Dermis microvascular lymphatic vessel endothelial cell (primary cell): ENCODE measurements at places on chromosomes 7 and 10.
A peak's percentile ranks its signal among the peaks of the same experiment; 100 is the strongest.

DNA sequence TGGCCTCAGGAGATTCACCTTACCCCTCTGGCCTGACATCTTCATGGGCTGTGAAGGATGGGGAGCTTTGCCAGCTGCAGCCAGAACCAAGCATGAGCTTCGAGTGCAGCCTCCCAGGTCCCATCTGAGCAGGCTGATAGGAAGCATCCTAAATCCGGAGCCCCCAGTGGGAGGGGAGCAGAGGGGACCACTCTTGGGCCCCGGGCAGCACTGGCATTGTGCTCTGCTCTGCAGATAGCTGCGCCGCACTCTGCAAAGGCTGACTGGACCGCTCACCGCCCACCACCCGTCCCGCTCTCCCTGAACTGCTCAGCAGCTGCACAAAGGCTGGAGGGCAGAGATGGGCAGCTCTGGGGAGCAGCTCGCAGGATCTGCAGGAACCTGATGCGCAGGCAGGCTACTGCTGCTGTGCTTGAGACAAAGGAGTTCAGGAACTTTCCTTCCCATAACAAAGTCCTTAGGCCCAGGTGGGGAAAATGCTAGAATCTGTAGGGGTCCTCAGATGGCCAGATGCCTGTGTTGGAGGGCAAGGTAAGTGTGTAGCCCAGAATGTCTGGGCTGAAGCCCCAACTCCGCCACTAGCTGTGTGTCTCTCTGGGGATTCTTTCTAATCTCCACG lies 51.8 kb downstream of the ARHGAP22 start:
- DNase-seq: no peak

DNA sequence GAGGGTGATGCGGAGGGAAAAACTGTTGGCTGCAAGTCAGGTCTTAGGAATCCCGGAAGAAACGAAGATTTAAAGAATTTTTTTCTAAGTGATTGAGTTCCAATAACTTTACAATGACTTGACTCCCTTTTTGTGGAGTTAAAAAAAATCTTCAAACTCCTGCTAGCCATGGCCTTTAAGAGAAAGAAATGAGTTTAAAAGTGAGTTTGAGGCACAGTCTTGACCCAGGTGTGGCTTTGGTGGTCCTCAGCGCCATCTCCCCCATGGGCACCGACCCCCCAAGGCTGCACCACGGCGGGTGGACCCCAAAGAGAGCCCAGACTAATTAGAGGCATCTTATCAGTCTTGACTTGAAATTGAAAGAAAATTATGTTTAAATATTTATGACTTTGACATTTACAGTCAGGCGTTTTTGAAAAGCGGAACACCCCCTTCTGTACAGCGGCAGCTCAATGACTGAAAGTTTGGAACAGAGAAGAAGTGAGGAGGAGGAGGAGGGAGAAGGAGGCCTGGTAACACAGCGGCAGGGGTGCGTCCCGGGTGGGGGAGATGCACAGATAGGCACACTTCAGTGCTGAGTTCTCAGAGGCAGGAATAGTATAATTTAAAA lies 349.6 kb downstream of the DNAJB6 start:
- DNase-seq: no peak

DNA sequence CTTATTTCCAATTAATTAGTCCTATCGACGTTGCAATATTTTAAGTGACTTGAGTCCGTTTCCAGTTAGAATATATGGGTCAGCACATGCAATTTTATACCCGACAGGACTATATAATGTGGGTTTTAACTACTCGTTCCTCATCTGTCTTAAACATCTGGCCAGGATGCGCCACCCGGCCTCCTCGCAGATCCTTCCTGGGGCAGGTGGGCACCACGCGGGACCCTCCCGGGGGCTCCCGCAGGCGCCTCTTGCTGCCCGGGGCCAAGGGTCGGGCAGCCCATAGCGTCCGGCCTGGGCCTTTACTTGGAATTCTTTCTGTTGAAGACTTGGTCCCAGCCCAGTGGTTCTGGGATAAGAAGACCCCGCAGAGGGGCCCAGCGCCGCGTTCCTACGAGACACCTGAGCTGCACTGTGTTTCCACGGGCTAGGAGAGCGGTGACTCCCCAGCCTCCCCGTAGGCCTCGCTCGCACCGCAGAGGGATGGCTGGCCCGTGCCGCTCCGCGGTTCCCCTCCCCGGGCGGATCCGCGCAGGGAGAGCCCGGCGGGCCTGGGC lies 10.1 kb upstream of the MNX1 start:
- no peak for DNase-seq

DNA sequence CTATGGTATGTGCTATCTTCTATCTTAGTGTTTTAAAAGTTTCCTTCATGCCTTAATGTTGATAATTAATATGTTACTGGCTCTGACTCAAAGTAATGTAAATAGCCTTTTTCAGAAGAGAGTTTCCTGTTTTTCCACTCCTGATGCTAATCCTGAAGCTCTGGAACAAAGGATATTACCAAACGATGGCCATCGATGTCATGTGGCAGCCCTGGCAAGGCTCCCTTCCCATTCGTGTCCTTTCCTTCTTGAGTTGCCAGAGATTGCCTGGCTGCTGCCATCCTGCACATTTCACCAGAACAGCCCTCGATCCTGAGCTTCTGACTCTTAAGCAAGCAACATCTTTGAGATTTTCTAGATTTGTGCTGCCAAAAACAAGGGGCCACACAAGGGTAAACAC lies 46.0 kb downstream of the RNF133 start:
- peak; percentile 69 for DNase-seq

- no peak for DNase-seq
These were observed 98.8 kb upstream of the BMPER start for GRCh38 chr7:33806298-33807154.

- DNase-seq: no peak
These were observed 17.0 kb downstream of the KCP start for GRCh38 chr7:128893251-128894100.

GRCh38 chr10:131848741-131849590 lies 51.8 kb upstream of the PPP2R2D start:
- no peak for DNase-seq

- DNase-seq: no peak
These were observed 38.9 kb upstream of the ANKRD1 start for GRCh38 chr10:90959826-90960225.

DNA sequence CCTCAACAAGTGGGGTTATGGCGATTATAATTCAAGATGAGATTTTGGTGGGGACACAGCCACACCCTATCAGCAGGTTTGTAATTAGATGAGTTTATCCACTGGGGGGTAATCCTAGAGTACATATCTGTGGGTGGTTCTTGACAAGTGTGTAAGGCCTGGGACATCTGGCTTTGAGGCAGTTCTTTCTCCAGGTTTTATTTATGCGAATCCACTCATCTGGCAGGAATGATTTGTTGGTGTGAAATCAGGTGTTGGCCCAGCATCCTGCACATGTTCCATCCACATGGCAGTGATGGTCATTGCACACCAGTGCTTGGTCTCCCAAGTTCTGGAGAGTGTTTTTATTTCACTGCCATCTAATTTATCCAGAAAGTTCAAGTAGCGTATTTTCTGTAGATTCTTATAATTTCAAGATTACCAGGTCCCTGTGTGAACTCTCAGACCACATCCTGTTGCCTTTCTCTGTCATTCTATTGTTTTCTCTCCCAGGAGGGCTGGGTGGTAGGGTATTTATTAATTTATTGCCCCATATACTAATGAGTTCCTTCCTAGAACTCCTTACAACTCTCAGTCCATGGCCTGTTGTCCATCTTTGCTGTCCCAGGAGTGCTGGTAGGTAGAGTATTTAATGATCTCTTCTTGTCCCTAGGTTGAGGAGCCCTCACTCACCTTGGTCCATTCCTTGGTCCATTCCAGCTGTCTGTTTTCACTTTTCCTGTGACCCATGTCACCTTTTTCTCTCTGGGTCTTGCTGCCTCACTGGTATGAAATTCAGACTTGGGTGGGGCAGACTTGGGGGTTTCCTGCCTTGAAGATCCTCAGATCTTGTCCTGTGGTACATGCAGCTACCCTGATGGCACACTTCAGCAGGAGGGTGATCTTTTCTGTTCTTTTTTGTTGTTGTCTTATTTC lies 10.4 kb downstream of the RALA start:
- no peak for DNase-seq

DNA sequence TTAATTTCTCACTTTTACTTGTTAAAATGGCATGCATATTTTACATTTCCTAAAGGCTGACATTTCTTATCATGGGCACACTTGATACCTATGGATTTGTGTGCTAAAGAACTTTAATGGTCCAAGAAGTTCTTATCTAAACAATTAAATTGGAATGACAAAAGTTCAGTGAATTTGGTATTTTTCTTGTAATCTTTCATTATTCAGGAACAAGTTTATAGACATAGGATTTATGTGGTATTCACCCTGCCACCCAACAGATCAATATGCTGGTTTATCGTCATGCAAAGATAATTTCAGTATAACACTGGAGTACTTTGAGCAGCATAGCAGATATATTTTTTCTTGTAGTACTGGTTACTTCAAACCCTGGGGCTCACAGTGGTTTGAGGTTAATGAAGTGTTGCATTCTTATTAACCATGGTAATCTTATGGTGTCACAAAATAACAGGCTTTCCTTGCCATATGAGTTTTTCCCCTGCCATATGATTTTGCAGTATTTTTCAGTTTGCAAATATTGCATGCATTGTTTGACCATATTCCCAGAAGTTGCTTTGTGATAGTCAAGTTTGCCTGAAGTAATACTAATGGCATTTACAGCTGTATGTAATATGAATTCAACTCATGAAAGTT lies 148.8 kb downstream of the PPP1R9A start:
- no peak for DNase-seq

DNA sequence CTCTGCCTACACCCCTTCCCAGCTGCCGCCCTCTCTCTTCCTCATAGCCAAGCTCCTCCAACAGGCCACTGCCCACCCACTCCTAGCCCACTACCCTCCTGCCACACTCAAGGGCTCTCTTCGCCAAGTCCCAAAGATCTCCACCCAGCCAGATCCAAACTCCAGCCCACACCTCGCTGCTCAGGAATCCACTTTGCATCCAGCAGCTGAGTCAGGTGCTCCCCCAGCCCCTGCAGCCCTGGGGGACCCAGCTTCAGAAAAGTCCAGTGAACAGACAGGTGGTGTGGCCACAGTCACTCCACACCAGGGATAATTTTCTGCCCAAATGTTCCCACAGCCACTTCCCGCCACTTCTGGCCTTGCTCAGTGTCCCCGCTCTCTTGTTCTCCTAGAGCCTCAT lies 10.9 kb downstream of the OGDHL start:
- DNase-seq: no peak

GRCh38 chr10:53864846-53865245 lies 936.2 kb downstream of the PCDH15 start:
- DNase-seq: no peak

GRCh38 chr7:28939367-28939766 lies 18.8 kb downstream of the TRIL start:
- DNase-seq: no peak

GRCh38 chr10:14032406-14032998 lies 298.2 kb downstream of the FRMD4A start:
- no peak for DNase-seq

DNA sequence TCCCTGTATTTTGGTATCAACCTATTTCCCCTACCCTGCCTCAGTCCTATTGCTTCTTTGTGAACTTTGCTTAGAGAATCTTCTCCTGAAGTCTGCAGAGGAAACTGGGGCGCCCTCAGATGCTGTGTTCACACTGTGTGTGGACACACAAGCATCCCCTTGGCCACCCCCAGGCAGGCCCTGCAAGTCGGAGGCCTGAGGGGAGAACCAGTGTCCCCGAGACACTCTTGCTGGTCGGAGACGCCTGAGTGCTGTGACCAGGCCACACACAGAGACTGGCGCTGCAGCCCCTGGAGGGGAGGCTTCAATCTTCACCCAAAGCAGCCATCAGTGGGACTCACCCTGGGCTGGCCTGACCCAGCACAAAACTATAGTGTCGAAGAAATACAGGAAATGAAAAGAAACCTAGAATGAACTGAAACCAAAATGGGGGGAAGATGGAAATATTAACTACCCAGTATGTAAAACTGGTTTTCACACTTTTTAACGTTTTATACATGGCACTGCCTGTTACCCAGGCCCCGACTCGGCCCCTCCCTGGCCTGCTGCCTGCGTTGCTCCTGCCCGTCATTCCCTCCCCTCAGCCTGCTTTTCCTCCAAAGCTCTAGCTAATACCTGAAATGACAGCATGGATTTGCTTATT lies 48.4 kb upstream of the FAM20C start:
- no peak for DNase-seq

DNA sequence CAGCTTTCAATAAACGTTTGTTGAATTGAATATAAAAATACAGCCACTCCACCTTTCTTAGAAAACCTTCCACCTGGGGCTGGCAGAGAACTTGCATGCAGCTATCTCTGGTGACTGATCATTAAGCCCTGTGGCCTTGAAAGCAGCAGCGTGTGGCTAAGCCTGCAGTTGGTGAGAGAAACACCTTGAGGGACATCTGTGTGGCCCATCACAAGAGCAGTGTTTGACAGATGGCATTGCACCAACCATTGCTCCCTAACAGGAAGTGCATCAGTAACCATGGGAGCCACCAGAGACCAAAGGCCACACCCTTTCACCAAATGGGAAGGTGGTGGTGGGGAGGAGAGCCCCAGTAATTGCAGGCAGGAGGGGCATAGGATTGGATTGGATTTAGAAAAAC lies 22.4 kb downstream of the RHOBTB1 start:
- no peak for DNase-seq

DNA sequence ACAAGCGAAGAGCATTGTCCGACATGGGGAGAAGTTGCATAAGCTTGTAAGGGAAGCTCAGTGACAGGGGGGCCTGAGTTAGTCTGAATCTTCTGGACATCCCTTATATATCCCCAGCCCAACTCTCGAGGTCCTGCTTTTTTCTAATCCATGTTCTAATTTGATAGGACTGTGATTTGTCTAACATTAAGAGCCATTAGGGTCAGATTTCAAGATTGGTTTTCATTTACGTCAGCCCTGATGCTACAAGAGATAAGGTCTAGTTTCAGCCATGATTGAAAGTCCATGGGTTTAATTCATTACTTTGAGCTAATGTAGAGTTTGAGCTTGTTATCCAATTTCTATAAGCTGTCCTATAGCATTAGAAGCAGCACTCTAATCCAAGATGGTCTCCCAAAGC lies 20.3 kb downstream of the TLX1 start:
- DNase-seq: no peak

DNA sequence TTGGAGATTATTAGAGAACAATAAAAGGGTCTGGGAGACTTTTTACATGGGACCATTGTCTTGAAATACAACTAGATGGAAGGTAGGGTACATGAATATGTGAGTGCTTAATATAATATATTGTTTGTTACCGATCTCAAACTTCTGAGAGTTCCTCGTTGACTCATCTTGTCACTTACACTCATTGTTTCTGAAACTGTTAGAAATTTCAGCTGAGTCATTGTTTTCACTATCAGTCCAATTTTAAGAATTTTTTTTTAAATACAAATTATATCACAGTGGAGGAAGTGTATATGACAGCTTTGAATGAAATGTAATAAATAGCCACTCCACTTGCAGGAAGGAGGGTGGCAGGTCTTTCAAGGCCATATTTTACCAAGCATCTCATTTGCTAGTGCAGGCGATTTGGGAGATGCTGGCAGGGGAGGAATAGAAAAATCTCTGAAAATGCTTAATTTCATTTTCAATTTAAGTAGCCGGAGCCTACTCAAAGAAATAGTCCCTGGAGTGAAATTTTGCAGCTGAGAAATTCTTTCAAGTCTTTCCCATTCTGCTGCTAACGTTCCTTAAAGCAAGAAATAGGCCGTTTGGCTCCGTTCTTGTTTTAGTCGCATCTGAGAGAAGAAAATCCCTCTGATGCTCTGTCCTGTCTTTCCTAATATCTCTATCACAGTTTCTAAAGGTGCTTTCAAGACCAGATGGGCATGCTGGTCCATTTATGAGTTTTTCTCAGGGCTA lies 1404.2 kb upstream of the CELF2 start:
- no peak for DNase-seq
